ENCODE measurements at places on chromosomes 11 and 22.

- DNase-seq = no peak
These were observed 1964.5 kb upstream of the RAG2 start for GRCh38 chr11:38562562-38562961.

DNA sequence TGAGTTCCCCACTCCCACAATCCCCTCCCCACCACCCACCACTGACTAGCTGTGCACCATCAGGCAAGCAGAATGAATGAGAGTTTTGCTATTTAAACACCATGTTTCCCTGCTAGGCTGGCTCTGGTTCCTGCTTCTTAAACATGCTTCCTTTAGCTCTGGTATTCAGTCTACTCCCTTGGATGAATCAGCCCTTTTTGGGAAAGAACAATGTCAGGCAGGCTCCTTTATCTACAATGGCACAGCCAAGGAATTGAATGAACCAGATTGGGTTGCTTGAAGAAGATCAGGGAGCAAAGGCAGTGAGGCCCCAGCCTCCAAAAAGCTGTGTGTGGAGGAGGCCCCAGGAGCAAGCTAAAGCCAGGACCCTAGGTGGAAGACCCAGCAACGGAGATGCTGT, 92.9 kb upstream of the ISX start:
- no peak for DNase-seq

DNA sequence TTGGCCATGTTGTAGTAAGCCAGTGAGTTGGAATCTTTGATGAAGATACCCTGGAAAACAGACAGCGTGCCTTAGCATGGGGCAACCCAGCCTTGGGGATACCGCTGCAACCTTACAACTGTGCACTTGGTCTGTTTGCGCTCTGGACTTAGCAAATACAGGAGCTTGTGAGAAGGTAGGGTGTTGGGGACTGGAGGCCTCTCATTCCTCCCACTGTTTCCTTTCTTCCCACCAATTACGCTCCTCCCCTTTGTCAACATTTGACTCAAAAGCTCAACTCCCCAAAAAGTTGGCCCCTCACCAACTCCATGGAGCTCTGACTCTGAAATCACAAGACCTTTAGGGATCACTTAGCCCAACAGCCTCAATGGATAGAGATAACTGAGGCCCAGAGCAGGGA, 7.9 kb upstream of the TBC1D10A start:
- DNase-seq = no peak

- DNase-seq = no peak
These were observed 183.8 kb downstream of the SWAP70 start for GRCh38 chr11:9847636-9848035.

DNA sequence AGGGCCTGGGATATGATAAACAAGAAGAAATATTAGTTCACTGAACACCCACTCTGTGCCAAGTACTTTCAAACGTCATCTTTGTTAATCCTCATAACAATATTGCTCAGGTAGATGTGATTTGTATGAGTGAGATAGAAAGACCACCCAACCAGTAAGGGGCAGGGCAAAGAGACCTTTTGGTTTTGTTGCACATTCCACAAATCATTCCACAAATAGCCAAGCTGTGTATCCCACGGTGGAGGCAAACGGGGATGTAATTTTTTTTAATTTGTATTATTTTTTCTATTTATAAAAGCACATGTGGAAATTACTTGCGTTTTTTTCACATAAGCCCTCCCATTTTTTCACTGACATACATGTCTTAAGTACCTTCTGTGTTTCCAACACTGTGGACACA, 29.0 kb downstream of the LAYN start:
- DNase-seq = no peak

DNA sequence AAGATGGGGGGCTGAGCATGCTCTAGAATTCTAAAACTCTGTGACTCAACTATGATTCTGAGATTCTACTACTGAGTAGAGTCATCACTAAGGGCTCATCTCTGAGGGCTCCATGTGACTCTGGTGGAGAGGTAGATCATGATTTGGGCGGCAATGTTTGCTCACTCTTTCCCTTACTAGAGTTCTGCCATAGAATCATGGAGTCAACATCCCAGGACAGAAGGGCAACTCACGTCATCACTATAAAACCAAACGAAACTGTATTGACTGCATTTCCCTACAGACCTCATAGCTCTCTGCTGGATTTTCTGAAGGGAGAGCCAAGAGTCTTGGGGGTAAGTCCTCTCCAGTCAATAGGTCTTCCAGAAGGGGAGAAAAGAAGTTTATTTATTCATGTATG, at the start of gene MS4A14:
MS4A14 (plus strand) TSS at position 78 of the 400 bp plus-strand sequence; CDS start at position 198, 120 bp downstream.
- no peak for DNase-seq

GRCh38 chr11:65388731-65389130, 2.3 kb downstream of the FRMD8 start:
- DNase-seq = no peak

DNA sequence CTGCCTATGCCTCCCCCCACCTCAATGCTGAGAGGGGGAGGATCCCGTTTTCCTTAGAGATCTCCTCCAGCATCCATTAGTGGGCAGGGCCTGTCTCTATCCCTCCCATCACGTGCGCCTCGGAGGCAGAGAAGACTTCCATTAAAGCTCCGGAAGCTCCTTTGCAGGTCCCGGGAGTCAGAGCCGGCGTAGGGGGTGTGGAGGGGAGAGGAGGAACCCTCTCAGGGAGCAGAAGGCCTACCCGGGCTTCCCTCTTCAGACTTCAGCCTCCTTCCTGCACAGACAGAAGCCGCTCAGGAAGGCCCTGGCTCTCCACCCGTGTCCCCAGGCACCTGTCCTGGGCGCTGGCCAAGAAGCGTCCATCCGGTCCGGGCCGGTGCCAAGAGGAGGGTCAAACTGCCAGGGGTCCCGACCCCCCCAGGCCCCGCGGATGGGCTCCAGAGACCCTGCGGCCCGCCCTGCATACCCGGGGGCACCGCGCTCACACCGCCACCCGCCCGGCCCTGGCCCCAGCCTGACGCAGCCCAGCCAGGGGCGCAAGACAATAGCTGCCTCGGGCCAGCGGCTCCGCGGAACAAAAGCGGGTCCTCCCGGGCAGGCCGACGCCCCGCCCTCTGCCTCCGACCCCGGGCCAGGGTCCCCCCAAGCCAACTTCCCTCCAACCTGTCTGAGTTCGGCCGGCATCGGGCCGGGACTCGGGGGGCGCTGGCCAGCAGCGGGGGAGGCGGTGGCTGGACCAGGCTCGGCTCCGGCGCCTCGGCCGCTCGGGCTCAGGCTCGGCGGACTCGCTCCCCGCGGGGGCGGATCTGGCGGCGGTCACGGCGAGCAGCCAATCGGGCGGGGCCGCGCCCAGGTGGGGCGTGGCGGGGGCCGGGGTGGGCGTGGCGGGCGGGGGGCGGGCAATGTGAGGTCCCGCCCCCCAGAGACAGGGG, 29.9 kb downstream of the ARVCF start:
- peak; percentile 75 for DNase-seq

DNA sequence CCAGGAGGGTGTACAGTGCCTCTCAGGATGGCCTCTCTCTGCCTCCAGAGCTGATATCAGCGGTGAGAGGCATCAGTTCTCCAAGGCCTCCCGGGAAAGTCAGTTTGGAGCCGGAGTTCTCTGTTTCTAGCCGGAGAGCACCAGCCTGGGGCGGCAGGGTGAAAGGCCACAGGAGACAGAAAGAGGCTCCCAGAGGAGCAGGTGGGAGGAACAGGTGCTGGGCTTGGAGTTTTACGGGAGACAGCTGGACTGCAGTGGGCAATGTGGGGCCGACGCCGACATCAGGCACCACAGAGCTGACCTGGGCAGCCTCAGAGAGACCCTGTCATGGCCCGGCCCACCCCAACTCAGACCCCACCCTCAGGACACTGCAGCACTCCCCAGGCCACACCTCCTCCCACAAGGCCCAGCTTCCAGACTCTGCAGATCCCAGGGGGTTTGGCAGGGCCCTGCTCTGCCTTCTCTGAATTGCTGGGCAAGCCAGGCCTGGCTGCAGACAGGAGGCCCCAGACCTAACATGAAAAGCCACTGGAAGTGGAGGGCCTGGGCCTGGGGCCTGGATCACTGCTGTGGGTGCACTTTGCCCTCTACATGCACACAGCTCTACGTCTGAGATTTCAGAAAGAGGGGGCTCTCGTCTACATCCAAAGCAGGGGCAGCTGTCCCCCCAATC, 885.6 kb downstream of the BRD1 start:
- no peak for DNase-seq

DNA sequence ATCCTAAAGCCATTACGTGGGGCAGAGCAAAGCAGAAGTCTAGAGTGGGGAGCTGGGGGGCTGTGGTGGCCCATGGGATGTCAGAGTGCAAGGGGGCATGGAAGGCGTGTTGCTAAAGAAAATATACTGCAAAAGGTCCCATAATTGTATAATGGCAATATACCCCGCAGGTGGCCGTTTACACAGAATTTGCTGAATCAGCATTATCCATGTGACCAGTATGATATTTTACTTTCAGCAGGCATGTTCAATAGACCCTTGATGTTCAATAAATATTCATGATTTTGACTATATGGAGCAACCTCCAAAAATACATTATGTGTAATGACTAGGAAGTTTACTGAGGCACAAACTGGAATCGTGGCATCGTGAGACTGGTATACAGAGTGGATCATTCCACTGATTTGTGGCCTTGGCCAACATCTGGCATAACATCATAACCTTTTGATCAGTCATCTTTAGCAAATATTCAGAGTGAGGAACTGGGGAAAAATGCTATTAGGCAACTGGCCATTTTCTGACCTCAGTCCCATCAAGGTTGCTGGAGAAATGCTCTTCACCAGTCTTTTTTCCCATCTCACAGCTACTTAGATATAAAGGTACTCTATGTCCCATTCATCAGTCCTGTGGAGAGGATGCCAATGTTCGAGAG, 29.3 kb upstream of the PPP2R1B start:
- no peak for DNase-seq

DNA sequence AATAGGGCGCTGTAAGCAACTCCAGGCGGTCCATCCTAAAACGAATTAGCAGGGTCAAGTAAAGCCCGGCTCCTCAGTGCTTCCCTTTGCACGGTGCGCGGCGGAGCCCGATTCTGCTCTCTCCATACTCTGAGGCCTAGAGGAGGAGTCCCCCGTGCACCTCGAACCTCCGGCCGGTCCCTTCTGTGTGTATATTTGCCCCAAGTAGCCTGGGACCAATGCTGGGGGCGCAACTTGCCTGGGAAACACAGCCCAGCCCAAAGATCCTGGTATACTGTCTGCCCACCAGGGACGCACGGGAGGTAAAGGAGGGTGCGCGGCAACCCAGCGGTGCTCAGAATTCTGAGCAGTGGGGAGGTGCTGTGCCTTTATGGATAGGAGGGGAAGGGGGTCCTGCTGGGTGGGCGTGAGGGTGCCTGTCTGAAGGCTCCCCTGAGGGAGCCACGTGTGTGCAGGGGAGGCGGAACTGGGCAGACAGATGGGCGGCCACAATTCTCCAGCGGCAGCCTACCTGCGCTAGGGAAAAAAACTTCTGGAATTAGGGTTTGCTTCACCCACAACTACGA, 4.8 kb upstream of the TBX1 start:
- DNase-seq = no peak

DNA sequence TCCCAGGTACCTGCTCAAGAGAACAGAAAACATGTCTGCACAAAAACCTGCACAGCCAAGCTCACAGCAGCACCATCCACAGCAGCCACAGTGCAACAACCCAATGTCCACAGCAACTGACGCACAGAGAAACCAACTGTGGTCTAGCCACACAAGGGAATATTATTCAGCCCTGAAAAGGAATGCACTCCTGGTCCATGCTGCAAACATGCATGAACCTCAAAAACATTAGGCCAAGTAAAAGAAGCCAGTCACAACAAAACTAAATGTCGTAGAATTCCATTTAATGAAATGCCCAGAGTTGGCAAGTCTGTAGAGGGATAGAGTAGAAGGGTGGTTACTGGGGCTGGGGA, 60.6 kb downstream of the MYEOV start:
- peak; percentile 0 for DNase-seq

DNA sequence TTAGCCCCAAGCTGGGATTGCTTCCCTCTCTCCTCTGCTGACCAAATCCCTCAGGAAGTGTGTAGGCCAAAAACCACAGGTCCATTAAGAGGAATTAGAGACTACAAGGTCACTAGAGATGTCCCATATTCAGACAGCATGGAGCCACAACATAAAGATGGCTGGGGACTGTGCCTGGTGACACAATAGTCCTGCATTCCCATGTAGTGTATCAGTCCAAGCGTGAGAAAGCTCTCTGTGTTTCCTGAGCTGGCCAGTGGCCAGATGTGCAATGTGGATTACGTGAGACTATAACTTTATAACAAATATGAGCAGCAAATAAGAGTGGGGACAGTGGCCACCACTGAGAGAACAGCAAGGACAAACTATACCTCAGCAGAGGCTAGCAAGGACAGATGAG, 7.6 kb upstream of the MS4A10 start:
- DNase-seq = no peak

- DNase-seq = no peak
These were observed 67.3 kb downstream of the RTL6 start for GRCh38 chr22:44430716-44431115.

GRCh38 chr11:106581399-106581798, 436.9 kb downstream of the GUCY1A2 start:
- DNase-seq = no peak

DNA sequence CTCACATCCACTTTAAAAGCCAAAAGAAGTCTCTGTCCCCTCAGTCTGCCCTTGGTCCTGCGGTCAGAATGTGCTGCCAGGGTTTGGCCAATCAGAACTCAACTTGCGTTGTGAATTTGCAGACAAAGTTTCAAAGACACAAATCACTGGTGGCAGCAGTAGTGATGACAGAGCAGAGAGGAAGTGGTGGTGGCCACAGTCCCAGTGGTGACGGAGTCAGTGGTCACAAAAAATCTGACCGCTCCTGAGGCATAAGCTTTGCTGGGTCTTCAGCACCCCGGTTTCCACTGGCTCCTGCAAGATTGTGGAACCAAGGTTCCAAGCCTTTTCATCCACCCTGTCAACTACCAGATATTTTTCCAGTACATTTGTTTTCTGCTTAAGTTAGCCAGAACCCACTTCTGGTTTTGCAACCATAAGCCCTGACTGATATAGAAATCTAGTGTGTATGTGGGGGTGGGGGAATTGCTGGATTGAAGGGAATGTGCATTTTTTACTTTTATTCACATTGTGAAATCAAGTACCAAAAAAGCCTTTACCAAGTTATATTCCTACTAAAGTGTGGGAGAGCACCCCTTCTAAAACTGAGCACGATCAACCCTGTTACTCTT, 112.3 kb downstream of the TMPRSS5 start:
- peak; percentile 20 for DNase-seq

DNA sequence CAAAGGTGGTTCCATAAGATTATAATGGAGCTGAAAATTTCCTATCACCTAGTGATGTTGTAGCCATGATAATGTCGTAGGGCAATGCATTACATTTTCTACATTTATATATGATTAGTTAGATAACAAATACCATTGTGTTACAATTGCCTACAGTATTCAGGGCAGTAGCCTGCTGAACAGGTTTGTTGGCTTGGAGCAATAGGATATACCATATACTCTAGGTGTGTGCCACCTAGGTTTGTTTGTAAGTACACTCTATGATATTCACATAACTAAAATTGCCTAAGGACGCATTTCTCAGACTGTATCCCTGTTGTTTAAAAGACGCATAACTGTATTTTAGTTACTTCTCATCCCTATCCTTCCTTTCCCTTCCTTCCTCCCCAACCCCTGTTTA, 13.6 kb downstream of the PLEKHB1 start:
- DNase-seq = no peak

DNA sequence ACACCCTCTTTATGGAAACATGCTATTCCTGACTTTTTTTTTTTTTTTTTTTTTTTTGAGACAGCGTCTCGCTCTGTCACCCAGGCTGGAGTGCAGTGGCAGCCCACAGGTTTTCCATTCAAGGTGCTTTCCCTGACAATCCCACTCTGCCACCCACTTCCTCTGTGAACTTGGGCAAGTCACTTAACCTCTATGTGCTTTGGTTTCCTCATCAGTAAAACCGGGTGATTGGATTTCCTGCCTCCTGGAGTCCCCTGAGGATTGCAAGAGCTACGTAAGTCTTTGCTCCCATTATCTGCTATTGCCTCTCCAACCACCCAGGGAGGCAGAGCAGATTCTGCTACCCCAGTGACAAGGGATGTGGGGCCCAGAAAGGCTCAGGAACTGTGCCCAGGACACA, 54.1 kb downstream of the CELSR1 start:
- peak; percentile 8 for DNase-seq

All from activated naive CD8-positive, alpha-beta T cell treated with anti-CD3 and anti-CD28 coated beads, Interleukin-2, amount 50 U/mL, for 24 hours (primary cell).